ENCODE measurements at places on chromosomes 3 and 15.

- no peak for DNase-seq
These were observed 1046.0 kb upstream of the NR2F2 start for GRCh38 chr15:95284492-95284891.

DNA sequence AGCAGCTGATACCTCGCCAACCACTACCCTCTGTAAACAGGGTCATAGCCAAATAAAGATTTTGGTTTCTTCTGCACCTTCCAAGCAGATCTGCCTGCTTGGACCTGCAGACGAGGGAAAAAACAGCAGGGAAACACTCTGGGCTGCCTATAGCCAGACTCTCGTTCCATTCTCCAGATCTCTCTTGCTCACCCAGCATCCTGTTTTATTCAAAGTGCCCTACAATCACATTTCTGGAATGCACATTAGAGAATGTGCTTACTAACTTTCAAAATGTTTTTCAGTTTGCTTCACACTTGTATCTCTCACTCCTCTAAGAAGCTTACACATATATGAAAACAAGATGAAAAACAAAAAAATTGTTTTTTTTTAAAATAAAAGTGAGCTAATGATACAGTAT lies 71.4 kb downstream of the MLH1 start:
- DNase-seq = no peak

DNA sequence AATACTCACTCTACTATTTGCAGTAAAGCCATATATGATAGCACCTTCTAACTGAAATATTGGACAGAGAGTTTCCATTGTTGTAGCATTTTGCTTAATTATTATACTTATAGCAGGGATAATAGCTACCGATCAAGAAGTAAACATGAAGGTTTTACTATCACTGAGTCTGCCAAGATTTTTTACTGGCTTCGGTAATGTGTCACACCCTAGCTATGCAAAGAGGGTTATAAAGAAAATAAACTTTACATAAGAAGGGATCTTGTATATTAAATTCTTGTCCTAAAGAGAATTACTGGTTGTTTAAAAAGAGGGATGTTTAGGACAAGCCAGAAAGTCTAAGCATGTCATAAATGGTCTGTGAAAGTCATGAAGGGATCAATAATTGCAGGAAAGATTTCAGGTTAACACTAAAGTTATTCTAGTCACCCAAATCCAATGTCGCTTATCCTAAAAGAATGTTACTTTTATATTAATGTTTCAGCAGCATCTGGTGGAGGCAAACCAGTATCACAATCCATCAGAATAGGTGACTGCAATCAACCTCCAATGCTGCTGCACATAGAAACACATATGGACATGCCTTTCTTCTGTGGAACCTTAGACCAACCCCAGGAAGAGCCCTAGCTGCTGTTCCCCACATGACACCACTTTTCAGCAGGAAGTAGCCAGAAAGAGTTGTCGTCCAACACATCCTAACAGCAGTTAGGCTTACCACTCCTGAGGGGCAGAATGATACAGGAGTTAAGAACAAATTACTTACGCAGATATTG lies 62.7 kb upstream of the GK5 start:
- DNase-seq = no peak

DNA sequence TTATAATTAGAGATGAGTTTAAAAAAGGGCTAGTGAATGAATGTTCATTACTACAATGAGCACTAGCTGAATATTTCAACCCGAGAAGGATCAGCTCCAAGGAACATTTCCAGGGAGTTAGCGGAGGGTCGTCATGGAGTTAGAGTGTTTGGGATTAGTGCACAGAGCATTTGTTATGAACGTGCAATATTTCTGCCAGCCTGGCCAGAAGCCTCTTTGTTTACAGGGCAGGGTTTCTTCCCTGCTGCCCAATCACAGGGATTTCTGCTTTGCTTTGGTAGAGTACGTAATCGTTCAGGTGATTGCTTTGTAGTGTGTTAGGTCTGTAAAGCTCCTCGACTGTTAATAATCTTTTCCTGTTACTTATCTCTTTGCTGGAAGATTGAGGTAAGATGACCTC lies 5.9 kb downstream of the CGNL1 start:
- no peak for DNase-seq

DNA sequence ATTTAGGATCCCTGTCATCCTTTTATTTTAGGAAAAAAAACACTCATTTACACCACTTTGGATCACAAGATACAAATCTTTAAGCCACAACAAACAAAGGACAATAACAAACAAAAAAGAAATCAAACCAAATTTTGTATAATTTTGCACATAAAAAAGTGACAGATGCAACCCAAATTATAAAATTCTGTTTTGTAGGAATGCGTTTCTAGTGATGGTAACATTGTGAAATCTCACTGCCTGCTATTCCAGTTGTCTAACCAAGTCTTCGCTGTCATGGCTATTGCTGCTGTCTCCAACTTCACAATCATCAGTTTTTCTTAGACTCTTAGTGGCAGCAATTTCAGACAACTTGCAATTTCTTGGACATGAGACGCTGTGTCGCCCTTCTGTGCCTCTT lies 58.3 kb upstream of the ARL6 start:
- DNase-seq = no peak

GRCh38 chr3:184448321-184449160 lies 68.7 kb downstream of the CHRD start:
- DNase-seq = no peak

DNA sequence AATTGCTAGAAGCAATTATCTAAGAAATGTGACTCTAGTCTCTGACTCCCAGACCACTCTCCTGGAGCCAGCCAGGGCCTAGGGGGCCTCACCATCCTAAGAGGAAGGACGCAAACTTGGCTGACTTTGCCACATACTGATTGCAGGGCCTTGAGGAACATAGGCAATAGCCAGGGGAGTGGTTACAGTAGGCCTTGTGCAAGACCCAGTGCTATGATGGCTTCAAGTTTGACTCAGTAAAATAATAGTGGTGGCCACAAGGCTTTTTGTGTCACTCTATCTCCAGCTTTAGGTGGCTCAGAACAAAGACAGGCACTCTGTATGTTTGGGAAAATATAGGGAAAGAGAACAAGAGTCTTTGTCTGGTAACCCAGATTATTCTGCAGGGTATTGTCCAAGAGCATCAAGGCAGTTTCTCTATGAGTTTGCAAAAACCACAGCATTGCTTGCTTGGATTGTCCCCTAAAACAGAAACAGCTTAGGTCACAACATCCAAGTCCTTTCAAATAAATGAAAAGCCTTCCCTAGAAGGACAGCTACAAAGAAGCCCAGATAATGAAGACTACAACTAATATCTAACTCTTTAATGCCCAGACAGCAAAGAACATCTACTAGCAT lies 631.5 kb downstream of the PYDC2 start:
- no peak for DNase-seq

DNA sequence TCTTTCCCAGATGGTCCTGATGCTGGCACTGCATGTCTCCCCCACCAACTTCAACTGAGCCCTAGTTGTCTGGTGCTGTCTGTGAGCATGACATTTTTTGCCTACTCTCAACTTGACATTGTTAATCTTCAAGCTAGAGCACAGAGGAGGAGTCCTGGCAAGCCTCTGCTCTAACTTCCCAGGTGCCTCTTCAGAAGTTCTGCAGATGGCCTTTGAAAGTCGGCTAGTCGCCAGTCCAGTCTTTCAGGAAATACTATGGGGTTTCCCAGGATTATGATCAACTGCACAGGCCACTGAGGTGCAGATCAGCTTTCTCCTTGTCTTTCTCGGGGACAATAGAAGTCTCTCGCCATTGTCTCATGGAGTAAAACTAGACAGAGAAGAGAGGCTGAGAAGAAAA lies 86.7 kb downstream of the ST8SIA2 start:
- no peak for DNase-seq

- DNase-seq = no peak
These were observed 340.6 kb downstream of the SOX2 start for GRCh38 chr3:182052332-182052731.

DNA sequence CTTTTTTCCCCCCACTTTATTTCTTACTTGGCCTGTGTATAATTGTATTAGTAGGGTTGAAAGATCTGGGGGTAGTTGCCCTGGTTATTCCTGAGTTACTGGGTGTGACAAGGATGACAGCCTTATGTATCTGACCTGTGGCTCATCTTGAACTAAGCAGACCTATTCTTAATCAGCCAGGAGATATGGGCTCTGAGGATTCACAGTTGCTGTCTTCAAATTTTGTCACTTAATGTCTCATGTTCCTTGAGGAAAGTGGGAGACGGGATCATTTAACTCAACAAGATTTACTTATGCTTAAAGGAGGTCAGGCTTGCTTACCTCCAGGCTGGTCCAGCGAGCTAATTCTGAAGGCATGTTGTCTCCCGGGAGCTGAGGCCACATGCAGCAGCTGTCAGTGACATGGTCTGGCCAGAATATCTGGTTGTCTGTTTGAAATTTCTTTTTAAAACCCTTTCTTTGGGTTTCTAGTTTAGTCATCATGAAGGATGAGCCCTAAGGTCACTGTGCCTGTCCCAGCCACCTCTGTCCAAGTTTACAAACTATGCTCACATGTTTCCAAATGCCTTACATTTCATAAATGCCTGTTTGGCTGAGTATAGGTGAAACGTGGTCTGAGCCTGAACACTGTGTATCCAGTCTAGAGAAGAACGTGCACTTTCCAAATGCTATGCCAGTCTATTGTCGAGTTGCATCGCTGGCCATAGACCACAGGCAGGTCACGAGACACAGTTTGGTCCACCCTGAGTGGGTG lies 26.8 kb downstream of the LRTM1 start:
- no peak for DNase-seq

DNA sequence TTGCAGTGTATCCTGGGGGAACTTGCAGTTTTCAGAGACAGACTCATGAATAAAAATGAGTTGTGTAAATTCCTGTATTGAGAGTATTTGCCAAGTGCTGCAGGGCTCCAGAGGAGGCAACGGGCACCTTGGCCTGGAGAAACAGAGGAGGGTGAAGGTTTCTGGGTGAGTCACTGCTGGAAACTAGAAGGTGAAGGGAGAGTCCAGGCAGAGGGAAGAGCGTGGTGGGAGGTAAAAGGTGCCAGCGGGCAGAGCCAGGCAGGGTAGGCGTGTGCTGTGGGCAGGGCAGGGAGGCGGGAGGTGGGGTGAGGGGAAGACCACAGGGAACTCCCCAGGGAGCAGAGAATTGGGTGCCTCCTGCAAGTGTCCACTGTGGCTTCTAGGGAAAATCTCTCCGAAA lies 120.8 kb downstream of the SLCO3A1 start:
- DNase-seq = no peak

DNA sequence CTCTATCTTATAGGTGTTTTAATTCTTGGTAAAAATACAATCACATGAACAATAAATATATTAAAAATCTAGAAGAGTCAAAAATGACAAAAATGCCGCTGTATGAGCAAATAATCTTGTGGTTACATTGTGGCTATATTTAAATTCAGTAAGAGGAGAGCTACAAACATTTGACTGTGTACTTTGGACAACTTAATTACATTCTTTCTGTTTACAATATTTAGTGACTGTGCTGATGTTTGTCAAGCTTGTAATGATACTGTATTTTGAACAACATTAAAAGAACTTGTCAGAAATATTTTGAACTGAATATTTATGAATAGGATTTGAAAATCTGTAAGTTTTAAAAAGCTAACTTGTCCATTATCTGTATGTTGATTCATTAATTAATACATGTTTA lies 598.3 kb downstream of the SI start:
- no peak for DNase-seq

DNA sequence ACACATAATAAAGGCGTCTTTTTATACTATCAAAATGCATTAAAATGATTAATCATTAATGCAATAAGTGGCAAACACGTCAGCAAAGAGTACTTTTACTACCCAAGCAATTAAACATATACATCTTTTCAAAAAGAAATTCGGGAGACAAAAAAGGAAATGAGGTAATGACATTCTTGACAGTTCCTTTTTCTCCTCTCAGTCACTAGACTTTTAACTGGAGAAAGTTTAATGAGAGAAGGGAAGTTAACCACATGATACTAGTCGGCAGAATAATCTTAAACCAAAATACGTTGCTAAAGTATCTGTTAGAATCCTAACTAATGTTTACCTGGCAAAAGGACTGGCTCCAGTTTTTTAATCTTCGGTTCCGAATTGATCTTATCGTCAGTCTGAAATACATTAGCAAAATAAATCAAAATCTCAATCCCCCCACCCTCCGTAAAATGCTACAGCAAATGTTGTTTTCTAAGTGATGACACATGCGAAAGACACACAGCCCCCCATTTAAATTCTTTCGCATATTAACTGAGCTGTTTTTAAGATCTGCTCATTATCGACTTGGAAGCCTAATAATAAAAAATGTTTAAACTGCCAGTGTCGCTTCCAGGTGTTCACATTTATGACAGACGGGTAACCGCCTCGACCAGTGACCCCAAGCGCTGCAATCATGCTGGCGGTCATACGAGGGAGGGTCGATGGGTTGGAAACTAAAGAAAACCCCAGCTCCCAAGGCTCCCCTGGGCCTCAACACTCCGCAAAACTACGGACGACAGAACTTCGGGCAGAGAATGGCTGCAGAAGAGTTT lies 778 bp downstream of the MTMR10 start:
- DNase-seq = no peak

DNA sequence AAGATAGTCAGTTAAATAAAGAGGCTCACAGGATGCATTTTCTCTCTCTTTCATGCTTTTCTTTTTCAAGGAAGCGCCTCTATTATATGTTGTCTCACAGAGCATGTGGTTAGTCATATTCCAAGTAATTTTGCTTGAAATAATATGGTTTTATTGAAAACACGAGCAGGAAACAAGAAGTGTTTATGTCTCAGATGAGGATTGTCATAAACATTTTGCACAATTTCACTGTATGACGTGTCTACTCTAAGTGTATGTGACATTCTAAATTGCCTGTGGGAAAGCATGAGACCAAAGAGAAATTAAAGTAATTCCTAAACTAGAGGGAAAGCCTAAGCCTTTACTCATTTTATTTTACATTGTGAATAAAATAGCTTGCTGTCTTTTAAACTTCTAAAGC lies 818.6 kb downstream of the EPHA3 start:
- DNase-seq = no peak

- DNase-seq = no peak
These were observed 23.5 kb upstream of the TRPM1 start for GRCh38 chr15:31125061-31125460.

GRCh38 chr3:100891033-100891432 lies 102.2 kb downstream of the ABI3BP start:
- DNase-seq = peak; percentile 5

DNA sequence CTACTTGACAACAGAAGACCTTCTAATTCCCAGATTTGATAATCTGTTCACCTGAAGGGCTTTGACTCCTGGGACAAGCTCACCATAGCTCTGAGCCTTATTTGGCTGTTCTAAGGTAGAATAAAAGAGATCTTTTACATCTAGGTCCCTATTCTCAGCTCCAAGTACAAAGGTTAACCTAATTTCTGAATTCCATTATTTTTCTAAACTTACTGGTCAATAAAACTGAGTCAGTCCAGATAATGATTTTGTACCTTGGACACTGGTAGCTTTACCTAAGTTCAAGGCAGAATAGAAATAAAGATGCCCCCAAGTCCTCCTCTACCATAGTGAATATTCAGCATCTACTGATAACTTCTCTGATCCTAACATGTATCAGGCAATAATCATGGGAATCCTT lies 81.8 kb upstream of the MEX3B start:
- no peak for DNase-seq

DNA sequence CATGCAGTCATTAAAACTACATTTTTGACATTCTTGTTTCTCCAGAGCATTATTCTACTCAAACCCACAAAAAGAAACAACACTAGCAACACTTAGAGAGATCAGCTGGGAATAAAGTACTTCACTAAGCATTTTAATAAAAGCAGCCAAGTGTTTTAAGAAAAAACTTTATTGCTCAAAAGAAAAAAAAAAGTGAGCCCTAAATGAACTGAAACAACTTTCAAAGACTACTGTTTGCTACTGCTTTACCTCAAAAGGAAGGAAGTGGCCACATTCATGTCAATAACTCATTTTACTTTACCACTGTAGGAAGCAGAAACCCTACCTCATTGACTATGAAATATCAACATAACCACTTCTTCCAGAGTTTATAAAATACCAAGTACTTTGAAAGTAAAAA lies 91.3 kb downstream of the UACA start:
- DNase-seq = peak; percentile 58
